ENCODE measurements at places on chromosomes 16 and 17. TPM values are rescaled to one million over a fixed set of nuclear protein-coding genes. Genes with fewer than 3 reads are reported as not detected.
A peak's percentile ranks its signal among the peaks of the same experiment; 100 is the strongest.

- DNase-seq: no peak
Observed at GRCh38 chr16:30473231-30474073, 910 bp downstream of the ITGAL start.

DNA sequence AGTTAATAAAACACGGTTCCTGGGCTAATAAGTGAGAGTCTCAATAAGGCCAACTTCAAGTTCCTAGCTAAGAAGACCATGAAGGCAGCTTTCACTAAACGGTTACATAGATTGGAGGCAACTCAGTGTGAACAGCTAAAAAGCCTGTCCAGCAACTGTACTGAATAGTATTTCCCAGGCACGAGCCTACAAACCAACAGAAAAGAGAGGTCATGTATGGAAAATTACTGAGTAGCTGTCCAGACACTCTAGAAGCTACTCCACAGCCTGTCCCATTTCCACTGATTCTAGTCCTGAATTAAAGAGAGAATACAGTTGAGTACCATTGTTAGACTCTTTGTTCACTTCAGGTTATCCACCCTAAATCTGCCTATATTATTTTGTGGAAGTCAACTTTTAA is 36.5 kb upstream of the C17orf78 start:
- DNase-seq: no peak

DNA sequence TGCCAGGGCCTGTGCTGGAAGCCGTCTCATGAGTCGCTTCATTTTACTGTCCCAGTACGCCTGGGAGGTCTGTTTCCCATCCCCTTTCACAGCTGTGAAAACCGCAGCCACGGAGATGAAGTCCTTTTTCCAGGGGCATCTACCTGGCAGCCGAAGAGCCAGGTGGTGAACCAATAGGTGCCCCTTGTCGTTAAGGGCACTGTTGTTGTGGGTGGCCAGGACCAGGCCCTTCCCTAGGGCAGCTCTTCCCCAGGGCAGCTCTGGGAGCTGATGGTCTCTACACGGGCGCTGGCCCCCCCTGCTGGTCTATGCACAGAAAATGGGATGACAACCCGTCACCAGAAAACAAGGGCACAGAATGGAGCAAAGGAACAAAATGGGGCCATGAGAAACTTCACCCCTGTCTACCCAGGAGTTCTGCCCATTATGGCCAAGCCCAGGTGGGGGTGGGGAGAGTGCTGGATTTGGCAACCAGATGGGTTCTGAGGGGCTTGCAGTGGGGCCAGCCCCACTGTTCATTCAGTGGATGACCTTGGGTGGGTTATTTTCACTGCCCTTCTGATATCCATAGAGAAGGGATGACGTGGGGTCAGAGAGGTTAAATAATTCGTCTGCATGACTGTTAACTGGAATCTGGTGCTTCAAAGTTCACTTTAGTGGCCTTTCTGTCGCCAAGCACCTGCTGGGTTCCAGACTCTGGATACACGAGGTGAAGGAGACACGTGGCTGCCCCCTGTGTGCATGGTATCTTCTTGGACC is 11.5 kb downstream of the RMI2 start:
- DNase-seq: peak; percentile 58

DNA sequence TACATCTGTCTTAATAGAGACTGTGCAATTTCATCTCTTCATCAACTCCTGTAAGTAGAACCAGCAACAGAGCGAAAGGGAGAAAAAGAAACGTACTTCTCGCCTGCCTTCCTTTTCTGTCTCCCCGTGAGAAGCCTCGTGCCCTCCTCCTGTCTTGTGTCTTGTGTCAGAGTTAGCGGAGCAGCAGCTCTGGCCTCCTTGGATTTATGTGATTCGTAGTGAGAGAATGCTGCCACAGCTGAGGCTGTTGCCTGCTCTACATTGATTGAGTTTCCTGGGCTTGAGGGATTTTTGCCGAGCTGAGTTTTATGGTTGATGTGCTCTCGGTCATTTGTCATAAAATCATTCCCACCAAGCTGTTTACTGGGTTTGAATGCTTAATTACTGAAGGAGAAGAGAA is 579.1 kb upstream of the RBFOX1 start:
- no peak for DNase-seq

The OR4D1 gene
- total RNA-seq: not detected

The CXCL16 gene
- 0.29 TPM for total RNA-seq

- no peak for DNase-seq
Observed at GRCh38 chr17:57849163-57849873, 526 bp downstream of the MRPS23 start.

DNA sequence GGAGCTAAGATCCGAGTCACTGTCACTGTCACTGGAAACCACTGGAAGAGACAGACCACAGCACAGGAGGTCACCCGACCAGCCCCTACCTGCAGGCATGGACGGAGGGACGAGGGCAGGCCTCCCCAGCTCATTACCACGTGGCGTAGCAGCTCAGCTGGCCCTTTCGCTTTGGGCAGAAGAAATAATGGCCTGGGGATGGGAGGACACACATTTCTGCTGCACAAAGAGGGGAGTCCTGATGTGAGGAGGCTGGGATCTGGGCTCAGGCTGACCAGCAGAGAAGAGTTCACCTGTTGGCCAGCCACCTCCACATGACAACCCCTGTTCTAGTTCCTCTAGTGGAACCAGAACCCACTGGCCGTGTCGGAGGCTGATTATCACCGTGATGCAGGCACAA is 38.2 kb upstream of the DOC2B start:
- no peak for DNase-seq

GRCh38 chr16:23508589-23509440 is 1.5 kb downstream of the GGA2 start:
- DNase-seq: no peak

GRCh38 chr17:56149266-56150036 is 3.8 kb upstream of the ANKFN1 start:
- no peak for DNase-seq

The KRTAP3-1 gene
- not detected for total RNA-seq

DNA sequence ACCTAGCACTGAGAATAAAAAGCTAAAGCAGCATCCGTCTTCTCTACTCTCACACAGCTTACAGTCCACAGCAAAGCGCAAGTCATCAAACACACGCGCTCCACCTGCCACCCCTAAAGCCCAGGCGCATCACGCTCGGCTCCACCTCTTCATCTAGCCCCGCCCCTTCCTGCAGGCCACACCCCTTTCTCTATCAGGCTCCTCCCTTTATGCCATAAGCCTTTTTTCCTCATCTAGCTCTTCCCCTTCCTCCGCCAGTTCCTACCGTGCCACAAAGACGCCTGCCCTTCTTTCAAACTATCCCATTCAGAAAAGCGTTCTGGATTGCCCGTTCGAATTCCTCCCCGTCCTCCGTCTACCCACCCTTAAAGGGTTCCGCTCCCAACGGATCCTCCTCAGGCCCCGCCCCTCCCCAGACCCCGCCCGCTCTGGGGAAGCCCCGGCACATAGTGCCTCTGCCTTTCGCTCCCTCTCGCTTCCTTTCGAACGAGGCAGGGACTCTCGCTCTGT is 417 bp downstream of the C16orf46 start:
- peak; percentile 79 for DNase-seq

- DNase-seq: no peak
Observed at GRCh38 chr17:64223931-64224629, 39.0 kb downstream of the TEX2 start.

GRCh38 chr17:49494986-49495841 is at the start of gene NGFR:
Gene NGFR, plus strand, starts transcription at chr17:49495293. Its CDS starts 125 bp downstream, at chr17:49495418.
- peak; percentile 46 for DNase-seq

DNA sequence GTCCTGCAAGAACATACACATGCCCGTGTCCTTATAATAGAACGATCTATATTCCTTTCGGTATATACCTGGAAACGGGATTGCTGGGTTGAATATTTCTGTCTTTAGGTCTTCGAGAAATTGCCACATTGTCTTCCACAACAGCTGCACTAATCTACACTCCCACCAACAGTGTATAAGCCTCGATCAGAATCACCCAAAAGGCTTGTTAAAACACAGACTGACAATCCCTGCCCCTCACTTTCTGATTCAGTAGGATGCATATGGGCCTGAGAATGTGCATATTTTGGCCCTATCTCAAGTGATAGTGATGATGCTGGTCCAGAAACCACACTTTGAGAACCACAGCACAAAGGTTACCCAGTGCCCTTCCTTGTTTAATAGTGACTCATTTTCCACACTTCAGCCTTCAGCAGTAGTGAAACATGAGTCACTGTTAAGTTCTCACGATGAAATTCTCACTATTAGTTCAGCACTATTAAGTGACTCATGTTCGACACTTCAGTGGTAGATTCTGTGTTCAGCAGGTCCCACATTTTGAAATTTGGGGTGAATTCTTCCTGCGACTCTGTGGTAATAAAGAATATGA is 215.6 kb downstream of the GRIN2A start:
- peak; percentile 79 for DNase-seq

- DNase-seq: no peak
Observed at GRCh38 chr16:71259086-71259485, 28.6 kb upstream of the HYDIN start.

The PPY gene
- not detected for total RNA-seq

GRCh38 chr16:28098171-28098958 is 34.9 kb upstream of the GSG1L start:
- DNase-seq: no peak

The ATF7IP2 gene
- total RNA-seq: 14.6 TPM

- peak; percentile 78 for DNase-seq
Observed at GRCh38 chr17:34228781-34229180, 26.3 kb upstream of the CCL2 start.

DNA sequence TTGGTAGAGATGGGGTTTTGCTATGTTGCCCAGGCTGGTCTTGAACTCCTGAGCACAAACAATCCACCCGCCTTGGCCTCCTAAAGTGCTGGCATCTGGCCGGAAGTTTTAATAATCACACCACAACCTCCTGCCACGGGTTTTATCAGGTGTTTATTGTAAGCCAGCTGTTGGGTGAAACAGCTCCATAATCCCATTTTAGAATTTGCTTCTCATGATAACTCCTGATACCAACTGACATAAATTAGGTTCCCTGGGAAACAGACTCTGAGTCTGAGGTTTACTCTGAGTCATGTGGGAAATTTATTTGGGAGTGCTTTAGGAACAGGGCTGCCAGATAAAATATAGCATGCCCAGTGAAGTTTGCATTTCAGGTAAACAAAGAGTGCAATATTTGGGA is 122.6 kb upstream of the MED13 start:
- peak; percentile 47 for DNase-seq

The MCRIP1 gene
- total RNA-seq: 34.1 TPM

DNA sequence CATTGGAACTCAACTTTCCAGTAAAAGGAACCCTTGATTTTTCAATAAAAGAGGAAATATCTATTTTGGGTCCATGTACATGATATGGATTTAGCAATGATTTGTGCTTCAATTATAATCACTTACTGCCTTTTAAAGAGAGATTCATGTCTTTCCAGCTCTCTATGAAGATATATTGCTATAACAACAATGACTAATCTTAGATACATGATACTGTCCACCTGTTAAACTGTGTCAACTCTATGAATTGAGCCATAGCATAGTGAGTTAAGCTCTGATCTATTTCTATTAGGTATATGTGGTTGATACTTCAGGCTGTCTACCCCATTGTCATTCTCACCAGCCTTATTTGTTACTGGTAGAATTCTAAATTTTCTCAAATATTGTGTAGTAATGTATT is 15.0 kb upstream of the MPHOSPH6 start:
- no peak for DNase-seq

DNA sequence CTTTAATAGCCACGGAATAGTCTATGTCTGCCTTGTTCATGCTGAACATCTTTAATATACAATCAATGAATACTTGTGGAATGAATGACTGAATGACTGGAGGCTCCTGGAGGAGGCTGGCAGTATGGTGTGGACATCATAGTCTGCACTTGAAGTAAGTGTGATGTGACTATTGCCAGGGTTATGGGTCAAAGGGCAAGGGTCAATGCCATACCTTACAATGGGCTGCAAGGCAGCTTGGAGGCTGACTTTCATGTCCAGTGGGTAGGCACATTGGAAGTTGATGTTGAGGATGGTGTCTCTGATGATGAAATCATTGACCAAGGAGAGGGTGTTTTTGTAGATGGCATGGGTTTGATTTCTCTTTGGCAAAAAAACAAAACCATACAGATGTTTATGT is 7.9 kb downstream of the GP2 start:
- DNase-seq: no peak

The COPRS gene
- 148 TPM for total RNA-seq

DNA sequence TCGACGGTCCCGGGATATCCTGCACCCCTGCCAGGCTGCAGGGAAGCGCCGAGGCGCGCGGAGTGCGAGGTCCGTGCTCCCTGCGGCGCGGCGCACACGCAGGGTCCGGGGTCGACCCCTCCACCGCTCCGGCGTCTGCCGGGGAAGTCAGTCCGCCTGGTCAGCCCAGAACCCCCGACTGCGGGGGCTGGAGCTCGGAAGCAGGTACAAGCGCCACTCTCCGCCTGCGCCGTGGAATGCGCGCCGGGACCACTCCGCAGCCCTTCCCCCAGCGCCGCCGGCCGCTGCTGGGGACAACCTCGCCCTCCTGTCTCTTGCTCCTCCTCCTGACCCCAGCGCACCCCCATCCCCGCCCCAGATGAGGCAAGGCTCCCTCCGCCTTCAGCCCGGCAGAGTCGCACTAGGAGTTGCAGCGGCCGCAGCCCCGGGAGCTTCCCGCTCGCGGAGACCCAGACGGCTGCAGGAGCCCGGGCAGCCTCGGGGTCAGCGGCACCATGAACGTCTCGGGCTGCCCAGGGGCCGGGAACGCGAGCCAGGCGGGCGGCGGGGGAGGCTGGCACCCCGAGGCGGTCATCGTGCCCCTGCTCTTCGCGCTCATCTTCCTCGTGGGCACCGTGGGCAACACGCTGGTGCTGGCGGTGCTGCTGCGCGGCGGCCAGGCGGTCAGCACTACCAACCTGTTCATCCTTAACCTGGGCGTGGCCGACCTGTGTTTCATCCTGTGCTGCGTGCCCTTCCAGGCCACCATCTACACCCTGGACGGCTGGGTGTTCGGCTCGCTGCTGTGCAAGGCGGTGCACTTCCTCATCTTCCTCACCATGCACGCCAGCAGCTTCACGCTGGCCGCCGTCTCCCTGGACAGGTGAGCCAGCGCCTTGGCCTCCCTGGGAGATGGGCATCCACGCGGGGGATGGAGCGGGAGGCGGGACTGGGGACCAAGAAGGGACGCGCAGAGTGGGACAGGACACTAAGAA is at the start of gene GALR2:
TSS of gene GALR2 (plus strand) at position 392 of the 974 bp plus-strand sequence. CDS start at position 495, 103 bp downstream.
- DNase-seq: no peak

DNA sequence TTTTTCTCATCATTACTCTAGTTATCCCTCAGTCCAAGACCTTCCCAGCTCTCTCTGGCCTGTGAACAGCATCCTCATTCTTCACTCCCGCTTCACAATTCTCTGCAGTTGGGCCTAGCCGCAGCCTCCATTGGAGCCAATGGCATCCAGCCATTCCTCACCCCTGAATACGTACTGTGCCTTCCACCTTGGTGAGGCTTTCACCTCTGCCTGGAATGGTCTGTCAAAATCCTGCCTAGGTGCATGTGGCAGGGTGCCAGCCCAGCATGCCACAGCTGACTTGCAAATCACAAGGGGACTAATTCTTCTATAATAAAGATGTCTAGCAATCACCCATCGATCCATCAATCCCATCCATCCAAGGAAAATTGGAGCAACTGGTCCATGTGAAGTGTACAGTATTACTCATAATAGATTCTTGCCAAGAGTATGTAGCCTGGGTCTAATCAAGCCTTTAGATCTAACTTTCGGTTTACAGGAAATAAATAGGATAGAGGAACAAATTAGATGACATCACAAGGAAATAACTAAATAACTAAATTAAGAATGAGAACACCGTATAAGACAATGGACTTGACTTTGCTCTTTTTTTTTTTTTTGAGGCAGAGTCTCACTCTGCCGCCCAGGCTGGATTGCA is 5.1 kb upstream of the CX3CL1 start:
- DNase-seq: peak; percentile 68

The TBC1D3K gene
- not detected for total RNA-seq

All from RPMI7951 (cell line).